Right kidney (tissue), 9 donors: ENCODE measurements at places on chromosomes 2 and 18.

GRCh38 chr2:100741880-100742276 lies 78.1 kb upstream of the NPAS2 start:
- no peak for DNase-seq

DNA sequence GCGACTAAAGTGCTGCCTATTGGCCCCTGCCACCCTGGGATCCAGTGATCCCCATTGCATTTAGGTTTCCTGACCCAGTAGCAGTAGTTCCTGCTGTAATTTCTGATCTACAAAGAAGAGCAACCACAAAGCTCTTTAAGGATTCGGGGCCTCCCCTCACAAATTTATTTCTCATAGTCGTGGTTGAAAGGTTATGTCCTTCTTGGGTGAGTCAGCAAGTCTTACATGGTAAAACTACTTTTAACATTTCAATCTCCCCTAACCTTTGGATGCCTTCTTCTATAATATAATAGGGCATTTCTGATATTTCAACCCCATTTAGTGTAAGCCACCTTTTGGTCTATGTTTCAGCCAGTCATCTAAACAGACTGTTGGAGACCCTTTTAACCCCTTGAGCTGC lies 14.9 kb downstream of the PIKFYVE start:
- DNase-seq, result no peak

GRCh38 chr2:240931319-240931949 lies 25.3 kb downstream of the CROCC2 start:
- no peak for DNase-seq

DNA sequence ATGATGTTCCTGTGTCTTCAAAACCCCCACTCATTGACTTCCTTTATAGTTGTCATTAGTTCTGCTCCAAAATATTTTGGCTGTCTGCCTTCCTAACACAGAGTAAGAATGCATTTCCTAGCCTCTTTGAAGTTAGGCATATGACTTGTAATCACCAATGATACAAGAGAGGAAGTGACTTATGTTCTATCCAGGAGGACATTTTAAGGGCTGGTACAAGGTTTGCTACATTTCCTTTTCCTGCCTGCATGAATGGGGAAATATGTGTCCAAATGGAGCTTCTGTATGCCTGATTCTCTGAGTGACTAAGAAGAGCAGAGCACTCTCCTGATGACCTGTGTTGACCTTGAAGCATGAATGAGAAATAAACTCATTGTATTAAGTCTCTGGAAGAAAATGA lies 115.1 kb downstream of the PLCL1 start:
- no peak for DNase-seq

DNA sequence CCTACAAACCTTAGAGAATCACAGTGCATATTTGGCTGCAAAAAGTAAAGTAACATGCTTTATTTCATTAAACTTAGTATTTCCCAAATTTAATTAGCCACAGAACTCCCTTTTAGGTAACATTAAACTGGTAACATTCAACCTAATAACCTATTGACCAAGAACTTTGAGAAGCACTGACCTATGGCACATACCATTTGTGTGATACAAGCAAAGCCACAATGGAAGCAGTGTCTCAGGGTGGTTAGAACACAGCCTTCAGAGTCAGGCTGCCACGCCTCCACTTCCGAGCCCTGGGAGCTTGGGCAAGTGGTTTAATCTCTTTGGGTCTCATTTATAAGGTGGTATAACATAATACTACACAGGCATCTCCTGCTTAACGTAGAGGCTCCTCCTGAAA lies 301.4 kb downstream of the PDE11A start:
- DNase-seq, result no peak

GRCh38 chr2:107502539-107502938 lies 324.2 kb upstream of the RGPD4 start:
- no peak for DNase-seq

- no peak for DNase-seq
These were observed 1322.0 kb upstream of the CELF4 start for GRCh38 chr18:38887671-38888020.

- DNase-seq, result no peak
These were observed 35.9 kb upstream of the NARS1 start for GRCh38 chr18:57657542-57657941.

DNA sequence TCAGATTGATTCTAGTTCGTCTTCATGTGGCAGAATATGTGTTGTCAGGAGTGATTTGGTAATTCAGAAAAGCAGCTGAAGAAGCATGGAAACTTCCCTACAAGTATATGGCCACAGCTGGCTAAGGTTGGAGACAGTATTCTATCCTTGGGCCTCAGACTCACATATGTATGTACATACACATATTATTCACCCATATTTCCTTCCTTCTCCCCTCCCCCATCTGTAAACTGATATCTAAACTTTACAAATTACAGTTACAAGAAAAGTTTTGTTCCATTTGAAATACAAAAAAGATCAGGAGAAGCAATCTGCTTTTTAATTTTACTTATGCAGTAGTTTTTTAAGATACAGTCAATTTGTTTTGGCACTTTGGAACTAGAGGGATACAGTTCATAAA lies 3.1 kb downstream of the SP3 start:
- DNase-seq, result no peak

DNA sequence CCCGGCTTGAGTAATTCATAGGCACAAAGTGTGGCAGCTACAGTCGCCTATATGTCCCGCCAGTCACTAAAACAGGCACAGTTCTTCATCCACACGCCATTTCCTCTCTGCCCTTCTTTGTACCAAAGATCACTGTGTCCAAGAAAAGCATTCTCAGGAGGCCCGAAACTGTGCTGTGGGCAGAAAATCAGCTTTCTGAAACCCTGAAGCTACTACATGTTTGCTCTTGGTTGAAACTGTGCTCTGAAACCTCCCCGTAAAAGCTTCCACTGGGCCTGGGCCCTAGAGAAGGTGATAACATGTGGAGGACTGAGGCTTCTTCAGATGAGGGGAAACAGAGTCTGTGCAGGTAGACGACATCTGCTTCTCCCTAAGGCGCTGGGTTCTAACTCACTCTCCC lies 75.6 kb upstream of the ID2 start:
- no peak for DNase-seq

DNA sequence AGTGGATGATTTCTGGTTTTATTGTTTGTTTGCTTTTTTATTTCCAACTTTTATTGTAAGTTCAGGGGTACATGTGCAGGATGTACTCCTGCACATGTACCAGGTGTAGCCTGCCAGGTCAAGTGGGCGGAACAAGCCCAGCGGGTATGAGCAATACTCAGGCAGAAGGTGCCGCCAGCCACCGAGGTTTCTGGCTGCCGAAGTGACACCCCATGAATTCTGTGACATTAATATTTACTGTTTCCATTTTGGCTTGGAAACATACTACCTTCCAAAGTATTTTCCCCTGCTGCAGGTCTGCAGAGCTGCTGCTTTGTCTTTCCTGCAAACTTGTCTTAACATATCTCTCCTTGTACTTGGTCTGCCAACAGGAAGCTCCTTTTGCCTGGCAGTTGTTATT lies 78.5 kb downstream of the PTPN4 start:
- DNase-seq, result no peak

DNA sequence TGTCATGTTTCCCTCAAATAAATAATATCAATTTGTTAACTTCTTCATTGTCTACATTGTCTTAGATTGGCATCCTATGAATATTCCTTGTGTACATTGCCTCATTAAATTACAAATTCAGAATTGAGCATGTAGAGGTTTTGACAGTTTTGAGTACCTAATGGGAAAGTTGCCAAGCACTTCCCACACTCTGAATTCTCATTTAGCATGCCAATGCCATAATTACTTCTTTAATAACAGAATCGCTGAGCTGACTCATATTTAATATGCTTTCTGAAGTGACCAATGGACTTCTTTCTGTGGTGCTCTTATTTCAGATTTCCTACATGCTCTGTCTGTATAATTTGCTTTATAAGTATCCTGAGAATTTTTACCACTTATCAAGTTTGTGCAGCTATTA lies 114.4 kb upstream of the NOL4 start:
- DNase-seq, result no peak

GRCh38 chr2:207546822-207547221 lies 17.1 kb downstream of the CREB1 start:
- no peak for DNase-seq

DNA sequence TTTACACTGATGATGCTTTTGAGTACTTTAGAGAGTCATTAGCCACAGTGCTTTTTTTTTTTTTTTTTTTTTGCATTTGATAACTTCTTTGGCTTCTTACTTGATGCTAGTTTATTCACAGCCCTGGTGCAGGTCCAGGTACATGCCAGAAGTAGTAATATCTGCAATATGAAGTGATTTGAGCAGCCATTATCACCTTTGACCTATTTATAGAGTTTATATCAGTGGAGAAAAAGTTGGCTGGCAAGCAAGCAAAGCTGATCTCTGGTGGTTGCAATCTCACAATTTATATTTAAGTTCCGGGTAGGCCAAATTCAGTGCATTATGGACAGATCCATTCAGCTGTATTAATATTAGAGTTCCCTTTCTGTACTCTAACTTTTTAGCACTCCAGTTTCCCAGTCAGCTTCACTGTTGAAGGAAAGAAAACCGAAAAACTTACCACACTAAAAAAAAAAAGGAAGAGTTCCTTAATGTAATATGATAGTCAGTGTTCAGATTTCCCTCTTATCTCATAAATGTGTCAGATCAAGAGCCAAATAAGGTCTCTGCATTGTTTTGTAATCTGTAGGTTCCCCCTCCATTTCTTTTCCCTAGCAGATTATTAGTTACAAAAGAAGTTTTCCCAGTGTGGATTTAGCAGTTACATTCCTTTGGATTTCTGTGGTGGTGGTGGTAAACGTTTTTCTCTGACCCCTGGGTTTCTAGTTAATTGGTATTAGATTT lies 78.6 kb downstream of the HAUS1 start:
- no peak for DNase-seq

- no peak for DNase-seq
These were observed 257.0 kb upstream of the GYPC start for GRCh38 chr2:126399001-126399400.

DNA sequence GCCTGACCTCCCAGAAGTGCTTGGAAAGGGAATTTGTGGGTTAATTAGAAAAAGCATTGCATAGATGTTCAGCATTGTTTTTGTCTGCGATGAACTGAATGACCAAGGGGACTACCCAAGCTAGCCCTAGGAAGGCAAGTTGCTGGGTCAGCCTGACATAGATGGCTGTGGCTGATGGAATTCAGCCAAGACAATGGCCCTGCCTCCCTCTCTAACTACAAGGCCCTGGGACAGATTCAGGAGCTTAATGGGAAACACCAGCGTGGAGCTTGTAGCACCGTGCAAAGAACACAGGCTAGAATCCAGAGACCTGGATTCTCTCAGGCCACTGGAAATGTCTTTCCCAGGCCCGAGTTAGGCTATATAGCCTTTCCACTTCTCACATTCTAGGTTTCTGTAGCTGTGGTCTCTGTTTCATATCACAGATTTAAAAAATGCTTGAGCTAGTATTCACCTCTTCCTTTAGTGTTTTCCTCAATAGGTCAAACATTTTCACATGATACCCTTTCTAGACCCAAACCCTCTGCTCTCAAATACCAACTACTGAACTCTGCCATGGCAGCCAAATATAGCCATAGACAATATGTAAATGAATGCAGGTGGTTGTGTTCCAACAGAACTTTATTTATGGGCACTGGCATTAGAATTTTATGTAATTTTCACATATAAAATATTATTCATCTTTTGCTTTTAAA lies 294.3 kb upstream of the MEX3C start:
- DNase-seq, result no peak

DNA sequence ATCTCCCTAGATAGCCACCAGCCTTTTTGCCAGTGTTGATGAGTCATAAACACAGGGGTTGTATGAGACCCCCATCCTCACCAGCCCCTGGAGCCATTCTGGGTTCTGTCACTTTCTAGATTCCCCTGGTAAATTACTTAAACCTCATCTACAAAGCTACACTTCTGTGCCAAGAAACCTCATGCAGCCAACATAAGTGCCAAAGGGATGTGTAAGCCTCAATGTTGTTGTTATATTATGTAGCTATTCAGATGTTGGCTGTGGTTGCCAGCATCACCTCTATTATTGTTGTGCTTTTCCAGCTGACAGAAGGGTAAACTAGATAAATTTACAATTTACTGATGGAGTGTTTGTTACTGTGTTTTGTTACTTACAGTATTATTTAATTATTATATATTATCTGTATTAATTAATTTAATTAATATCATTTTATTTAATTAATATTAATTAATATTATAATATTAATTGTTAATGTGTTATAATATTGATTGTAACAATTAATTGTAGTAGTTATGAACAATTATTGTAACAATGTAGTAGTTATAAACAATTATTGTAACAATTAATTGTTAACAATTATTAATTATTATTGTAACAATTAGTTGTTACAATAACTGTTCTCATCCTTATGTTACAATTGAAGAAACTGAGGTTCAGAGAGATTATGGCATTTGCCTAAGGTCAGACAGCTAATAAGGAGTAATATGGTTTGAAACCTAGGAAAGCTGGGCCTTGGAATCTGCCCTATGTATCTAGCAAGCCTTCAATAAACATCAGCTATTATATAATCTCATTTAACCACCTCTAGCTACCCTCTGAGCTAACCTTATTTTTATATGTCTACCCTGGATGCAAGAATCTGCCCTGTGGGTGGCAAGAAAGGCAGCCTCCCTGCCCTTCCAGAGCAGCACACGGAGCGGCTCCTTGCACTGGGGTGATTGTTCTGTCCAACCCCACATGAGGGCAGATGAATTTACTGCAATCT lies 36.1 kb downstream of the PSTPIP2 start:
- DNase-seq, result no peak

DNA sequence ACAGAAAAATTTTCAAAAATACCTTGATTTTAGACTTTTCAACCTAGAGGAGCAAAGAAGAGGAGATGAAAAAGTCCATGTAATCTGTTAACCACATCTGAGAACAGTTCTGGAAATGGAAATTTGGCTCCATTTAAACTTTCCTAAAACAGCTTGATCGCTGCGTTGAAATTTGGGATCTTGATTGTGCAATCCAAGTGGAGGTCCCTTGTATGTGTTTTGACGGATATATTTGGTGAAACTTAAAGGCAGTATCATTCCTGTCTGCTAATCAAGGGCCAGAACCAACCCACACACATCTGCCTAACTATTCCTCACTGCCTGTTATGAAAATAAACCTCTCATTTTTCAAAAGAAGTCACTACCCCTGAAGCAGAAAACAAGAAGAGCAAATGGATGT lies 46.6 kb downstream of the SPATS2L start:
- DNase-seq, result no peak

DNA sequence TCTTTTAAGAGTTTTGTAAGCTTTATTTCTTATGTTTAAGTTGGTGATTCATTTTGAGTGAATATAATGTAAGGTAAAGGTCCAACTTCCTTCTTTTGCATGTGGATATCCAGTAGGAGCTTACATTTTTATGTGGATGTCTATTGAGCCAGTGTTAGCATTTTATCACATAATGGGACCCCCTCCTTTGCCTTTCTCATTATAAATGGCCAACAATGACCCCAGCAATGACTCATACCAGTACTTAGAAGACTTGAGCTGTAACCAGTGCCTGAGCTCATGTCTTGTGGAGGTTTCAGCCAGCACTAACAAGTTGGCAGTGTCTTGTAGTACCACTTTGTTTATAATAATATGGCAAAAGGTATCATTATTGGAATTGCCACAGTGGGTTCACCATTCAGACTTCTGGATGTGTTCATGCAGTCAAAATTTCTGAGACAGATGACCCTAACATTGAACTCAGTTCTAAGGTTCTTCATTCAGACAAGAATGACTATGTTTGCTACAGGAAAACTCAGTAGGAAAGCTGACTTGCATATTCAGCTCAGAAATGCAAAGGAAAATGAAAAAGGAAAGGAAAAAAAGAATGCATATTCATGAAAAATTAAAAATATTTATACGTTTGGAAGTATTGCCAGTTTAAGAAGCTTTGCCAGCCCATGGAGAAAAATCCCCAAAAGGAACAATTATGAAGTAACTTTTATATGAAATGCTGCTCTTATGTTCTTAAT lies 41.0 kb downstream of the CDKL4 start:
- no peak for DNase-seq
